ENCODE measurements at places on chromosomes 11 and 22. TPM values are rescaled to one million over a fixed set of nuclear protein-coding genes. Genes with fewer than 3 reads are reported as not detected.
A peak's percentile ranks its signal among the peaks of the same experiment; 100 is the strongest.

DNA sequence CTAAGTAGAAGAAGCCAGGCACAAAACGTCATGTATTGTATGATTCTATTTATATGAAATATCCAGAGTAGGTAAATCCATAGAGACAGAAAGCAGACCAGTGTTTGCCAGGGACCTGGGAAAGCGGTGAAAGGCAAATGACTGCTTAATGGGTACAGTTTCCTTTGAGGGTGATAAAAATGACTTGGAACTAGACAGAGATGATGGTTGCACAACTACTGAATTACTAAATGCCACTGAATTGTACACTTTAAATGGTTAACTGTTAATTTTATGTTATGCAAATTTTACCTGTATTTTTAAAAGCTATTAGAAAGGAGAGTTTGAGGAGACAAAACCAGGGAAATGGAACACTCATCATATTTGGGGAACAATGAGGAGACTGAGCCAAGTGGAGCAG is 61.8 kb upstream of the USP47 start:
- no peak for DNase-seq

Gene ZNF70
- polyA plus RNA-seq: 5.5 TPM

DNA sequence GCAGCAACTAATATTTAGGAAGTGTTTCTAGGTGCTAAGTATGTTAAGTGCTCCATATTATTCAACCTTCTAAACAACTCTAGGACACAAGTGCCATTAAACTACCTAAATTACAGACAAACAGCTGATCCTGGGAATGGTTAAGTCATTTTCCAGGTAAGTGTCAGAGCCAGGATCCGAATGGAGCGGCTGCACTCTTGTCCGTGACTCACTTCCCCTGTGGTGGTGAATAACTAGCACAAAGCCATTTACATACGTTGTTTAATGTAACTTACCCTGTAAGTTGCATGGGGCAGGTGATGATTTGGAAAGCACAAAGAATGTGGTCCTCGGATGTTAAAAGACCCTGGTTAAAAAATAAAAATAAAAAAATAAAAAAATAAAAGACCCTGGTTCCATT is 8.8 kb upstream of the PRG2 start:
- no peak for DNase-seq

DNA sequence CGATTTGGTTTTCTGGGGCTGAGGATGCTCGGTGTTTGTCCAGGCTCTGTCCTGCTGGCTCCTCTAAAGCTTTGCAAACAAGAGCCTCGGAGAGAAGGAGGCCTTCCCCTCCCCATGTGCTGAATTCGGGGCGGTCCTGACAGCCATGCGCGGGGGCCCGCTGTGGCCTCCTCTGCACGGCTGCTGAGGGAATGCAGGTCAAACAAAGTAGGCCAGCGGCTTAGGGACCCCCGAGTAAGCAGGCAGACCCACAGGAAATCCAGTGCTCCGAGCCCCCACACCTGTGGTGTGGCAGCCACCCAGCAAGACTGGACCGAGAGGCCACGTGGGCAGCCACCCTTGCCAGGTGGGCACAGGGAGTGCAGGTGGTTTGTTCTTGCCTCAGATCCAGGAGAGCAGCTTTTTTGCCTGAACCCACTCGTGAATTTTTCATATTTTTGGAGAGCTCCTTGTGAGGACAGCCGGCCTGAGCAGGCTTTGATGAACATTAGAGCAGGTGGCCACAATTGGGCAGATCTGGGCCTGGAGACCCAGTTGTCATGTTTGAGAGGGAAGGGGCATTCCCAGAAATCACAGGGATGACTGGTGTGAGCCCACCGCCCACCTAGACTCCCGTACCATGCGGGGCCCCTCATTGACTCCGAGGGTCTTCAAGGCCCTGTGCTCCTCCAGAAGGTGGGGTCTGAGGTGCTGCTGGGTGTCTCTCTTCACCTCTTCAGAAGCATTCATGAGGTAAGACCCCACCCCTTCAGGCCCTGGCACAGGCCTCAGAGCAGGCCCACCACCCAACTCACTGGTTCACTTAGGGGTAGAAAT is 43.0 kb upstream of the KCNQ1OT1 start:
- DNase-seq: no peak

Gene SRRD
- 25.9 TPM for polyA plus RNA-seq

GRCh38 chr22:45435544-45436139 is 22.1 kb downstream of the RIBC2 start:
- peak; percentile 95 for DNase-seq

Data from muscle of back (tissue), 13 donors.